HepG2 (cell line): ENCODE measurements at places on chromosomes 7 and 10. TPM values are rescaled to one million over a fixed set of nuclear protein-coding genes. Genes with fewer than 3 reads are reported as not detected.

DNA sequence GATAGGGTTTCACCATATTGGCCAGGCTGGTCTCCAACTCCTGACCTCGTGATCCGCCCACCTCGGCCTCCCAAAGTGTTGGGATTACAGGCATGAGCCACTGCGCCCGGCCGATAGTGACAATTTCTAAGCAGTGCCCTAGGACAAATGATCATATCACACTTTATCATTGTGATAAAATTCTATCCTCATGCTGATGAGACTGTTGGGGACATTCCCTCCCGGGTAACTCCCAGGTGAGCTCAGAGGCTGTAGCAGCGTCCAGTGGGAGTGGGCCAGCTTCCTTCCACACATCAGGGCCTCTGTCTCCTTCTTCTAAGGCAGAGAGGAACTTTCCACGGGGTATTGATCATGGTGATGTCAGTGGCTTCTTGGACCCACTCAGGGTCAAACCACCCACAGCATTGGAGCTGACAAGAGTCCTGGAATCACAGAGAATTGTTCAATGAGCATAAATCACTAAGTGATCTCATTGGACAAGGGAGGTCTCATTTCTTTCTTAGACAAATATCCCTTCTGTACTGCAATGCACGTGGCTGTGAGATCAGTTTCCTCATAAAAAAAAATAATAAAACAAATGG lies 256.1 kb downstream of the KLF6 start:
- DNase-seq = no peak

Gene HYCC1
- total RNA-seq = 41.8 and 52.2 TPM in 2 replicates

Gene PHKG1
- 0.44 TPM in 1 of 2 replicates, not detected in the other for total RNA-seq

GRCh38 chr10:95415621-95416031 lies 124.8 kb upstream of the PDLIM1 start:
- no peak for DNase-seq

Gene MCM7
- total RNA-seq = 214 and 229 TPM in 2 replicates

Gene UPK3BL2
- 0.79 and 2.4 TPM in 2 replicates for total RNA-seq

Gene FAM241B
- 1.9 and 2.0 TPM in 2 replicates for total RNA-seq

DNA sequence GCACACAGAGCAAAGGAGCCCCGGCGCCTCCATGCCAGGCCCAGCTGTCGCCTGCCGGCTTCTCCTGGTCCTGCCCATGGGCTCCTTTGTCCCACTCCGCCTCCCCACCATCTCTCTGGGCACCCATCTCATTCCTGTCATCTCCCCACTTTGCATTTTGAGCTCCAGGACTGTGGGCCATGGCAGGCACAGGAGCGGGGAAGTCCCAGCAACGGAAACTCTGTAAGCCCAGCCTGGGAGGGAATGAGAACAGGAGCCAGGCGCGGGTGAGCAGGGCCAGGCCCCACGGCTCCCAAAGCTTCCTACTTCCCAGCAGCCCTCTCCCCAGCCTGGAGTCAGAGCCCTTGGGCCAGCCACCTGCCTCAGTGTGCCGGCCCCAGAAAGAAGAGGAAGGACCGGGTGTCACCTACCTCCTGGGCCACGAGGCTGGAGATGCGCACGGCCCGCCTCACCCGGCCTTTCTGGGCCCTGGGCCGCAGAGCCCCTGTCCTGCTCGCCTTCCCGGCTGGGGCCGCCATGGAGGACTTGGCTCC lies 23.1 kb downstream of the KCNH2 start:
- no peak for DNase-seq

- DNase-seq = peak; percentile 50
Observed at GRCh38 chr10:103416436-103417147, 20.2 kb downstream of the PDCD11 start.

DNA sequence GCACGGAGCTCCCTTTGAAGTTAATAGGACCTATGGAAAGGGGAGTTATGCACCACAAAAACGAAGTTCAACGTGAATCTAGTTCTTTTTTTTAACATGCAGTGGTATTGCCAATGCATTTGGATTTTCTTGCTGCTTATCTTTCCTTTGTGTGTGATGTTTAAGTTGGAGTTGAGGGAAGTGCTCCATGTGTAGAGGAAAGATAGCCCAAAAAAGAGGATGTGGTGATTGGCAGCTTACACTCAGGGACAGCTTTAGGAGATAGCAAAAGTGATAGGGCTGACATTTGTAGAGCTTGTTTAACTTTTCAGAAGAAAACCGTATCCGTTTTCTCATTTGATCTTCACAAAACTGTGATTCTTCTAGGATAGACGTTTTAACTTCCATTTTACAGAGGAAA lies 101.3 kb downstream of the MDFIC start:
- DNase-seq = no peak

Gene MACC1
- total RNA-seq = 0.04 TPM in 1 of 2 replicates, not detected in the other

DNA sequence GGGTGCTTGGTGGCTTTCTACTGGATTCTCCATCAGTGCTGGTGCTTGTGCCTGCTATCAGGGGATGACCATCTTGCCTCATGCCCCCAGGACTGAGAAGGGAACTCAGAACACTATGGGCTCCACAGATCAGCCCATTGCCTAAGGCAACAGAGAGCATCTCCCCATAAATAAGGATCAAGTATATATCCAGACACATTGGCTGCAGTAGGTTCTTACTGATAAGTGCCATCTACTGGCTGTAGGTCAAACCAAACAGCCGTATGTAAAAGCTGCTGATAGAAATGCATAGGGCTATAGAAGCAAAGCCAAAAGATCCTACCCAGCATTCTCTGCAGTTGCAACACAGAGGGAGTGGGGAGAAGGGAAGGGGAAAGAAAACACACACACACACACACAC lies 153.7 kb downstream of the CDK14 start:
- DNase-seq = peak; percentile 31

Gene AKR1D1
- total RNA-seq = 37.0 and 59.5 TPM in 2 replicates

Gene AKR1C4
- total RNA-seq = 0.18 and 0.28 TPM in 2 replicates
